ENCODE measurements at places on chromosomes 5 and 9. TPM values are rescaled to one million over a fixed set of nuclear protein-coding genes. Genes with fewer than 3 reads are reported as not detected.

Gene SYNPO
- total RNA-seq = 133 TPM

- DNase-seq = no peak
- no peaks in the 10 kb centered on the region for H3K4me1 ChIP-seq
- no peak overlapping the region for H3K27ac ChIP-seq
Observed at GRCh38 chr5:133741818-133742355, 129.5 kb upstream of the FSTL4 start.

GRCh38 chr9:100082782-100083181 is 16.0 kb downstream of the ERP44 start:
- H3K4me3 ChIP-seq = no peak overlapping the region
- DNase-seq = no peak
- H3K36me3 ChIP-seq = no peaks in the 10 kb centered on the region
- H3K4me1 ChIP-seq = peaks cover 82% of the 10 kb centered on the region

DNA sequence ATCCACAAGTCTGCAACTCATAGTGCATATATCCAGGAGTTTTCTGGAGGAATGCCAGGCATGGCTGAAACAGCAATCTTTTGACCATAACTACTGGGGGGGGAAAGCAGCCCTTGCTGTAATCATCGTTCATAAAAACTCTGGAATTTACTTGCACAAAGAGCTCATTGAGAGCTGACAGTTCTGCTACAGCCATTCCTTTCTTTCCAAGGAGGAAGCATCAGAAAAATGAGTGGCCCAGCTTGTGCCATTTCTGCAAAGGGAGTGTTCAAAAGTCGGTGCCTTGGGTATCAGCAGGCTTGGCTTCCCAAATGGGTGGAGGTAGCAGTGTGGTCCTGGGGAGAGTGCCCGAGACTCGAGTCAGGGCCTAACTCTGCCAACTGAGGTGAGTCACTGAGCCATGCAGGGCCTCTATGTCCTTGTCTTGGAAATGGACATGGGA is 101.5 kb downstream of the GCNT1 start:
- no peaks in the 10 kb centered on the region for H3K4me1 ChIP-seq
- DNase-seq = no peak
- no peak overlapping the region for H3K4me3 ChIP-seq
- no peaks in the 10 kb centered on the region for H3K36me3 ChIP-seq
- H3K27me3 ChIP-seq = no peaks in the 10 kb centered on the region
- H3K27ac ChIP-seq = no peak overlapping the region
